ENCODE measurements at places on chromosomes 2 and 18.

GRCh38 chr2:235745597-235745996 is 251.8 kb downstream of the AGAP1 start:
- DNase-seq: no peak

DNA sequence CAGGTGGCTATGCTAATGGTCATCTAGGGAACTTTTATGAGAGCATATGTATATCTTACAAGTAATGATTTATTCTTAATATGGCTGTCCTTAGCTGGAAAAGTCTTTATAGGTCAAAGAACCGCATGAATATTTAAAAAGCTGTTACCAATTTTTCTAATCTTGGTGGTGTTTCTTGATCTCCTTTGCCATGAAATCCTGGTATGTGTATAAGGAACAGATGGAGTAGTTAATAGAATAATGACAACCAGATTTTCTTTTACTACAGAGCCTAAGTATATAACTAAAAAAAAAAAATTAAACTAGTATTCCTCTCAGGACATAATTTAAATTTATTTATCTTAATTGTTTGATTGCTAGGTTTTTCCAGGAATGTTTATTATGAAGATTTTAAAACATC is 74.5 kb downstream of the RHBDD1 start:
- no peak for DNase-seq

DNA sequence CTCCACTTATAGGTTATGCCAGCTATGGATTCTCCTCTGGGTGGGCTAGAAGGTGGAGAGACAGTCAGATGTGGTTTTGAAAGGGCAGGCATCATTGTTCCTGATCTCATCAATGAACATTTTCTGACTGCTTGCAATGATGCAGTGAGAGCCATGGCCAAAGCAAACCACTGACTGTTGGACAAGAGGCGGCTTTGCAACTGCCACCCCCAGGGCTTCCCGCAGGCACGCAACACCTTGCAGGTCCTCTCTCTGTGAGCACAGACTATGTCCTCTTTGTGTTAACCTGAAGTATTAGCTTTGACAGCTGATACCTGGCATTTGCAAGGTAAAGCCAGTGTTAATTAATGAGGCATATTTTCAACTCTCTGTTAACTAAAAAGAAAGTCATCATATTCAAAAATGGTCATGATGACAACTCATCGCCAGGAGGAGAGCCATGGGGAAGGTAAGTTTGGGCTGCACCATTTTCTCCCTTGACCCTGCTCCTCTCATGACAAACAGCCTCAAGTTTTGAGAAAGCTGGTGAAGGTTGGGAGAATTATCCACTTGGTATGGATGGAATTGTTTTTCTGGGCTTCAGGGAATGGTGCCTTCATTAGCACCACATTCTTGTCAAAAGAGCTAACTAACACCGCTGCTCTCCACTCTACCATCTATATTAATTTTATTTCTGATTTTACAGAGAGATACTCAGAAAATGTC is 14.9 kb upstream of the FAM124B start:
- DNase-seq: no peak

DNA sequence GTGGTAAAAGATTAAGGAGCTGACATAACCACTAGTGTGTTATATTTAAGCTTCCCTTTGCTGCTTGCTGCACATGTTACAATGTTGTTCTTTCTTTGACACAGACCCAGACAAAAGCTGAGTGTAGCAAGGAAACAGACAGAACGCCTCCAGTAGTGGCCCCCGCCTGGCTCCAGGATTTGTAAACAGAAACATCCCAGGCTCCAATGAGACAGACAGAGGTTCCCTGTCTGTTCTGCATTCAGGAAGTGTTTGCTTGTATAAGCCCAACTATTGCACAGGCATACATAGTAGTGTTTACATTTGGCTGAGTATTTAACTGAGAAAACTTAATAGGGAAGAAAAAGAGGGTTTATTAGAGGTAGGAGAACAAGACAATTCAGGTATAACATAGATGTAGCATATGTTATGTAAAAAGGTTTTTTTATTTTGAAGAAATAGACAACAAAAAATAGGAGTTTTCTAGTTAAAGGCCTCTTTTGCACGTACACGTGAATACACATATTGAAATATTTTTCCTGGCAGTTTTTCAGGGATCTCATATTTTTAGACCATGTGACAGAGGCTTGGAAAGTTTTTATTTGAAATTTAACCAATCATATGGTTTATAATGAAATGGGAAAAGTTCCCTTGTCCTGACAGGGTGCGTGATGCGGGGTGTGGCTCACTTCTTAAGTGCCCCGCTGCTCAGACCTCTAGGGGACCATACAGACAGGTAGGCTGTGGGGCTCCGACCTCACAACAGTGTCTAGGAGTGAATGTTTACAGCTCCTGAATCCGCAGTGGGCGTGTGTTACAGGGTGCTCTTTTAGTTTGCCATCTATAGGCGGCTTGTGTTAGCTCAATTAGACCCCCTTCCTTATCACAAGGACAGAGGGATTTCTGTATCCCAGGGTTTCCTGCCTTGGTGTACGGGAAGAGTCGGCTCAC is 118.4 kb downstream of the BMPR2 start:
- DNase-seq: no peak

DNA sequence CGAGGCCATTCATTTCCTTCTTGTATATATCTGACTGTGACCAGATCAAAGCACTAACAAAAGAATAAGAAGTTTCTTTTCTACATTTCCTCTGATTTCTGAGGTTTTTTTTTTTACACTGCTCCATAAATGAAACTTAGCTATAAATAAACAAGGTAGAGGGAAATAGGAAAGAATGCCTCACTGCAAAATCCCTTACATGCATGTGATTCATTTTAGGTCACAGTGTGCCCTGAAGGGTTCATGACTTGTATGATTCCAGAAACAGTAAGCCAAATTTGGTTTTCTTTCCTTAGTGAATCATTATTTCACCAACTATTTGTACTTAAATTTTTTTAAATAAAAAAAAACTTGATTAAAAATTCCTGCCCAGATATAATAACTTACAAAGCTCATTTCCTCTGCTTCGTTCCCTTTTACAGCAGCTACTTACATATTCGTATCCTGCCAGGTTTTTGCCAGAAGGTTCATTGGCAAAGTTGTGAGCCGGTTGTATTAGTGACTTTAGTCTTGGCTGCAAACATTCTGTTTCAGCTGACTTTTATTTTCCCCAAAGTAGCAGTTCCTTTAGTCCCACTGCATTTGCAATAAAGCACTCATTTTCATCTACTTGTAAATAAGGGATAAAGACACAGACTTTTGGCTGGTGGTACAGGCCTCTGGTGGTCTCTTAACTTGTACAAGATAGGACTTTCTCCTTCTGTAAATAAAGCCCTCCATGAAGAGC is 58.6 kb downstream of the LRP2 start:
- DNase-seq: no peak

DNA sequence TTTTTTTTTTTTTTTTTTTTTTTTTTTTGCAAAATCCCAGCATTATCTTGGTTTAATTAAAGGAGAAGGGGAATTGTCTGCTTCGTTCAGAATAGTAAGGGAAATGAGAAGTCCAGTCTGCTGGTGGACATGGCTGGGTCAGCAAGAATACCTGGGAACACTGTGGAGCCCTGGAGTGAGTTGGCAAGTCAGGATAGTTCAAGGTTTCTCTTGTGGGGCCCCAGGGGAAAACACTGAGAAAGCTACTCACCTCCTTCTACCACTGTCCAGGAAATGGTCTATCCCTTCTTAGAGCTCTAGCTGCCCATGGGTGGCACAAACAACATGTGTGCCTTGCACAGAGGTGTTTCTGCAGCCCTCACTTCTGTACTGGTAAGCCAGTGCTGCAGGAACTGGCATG is 169.1 kb upstream of the SIX2 start:
- no peak for DNase-seq

DNA sequence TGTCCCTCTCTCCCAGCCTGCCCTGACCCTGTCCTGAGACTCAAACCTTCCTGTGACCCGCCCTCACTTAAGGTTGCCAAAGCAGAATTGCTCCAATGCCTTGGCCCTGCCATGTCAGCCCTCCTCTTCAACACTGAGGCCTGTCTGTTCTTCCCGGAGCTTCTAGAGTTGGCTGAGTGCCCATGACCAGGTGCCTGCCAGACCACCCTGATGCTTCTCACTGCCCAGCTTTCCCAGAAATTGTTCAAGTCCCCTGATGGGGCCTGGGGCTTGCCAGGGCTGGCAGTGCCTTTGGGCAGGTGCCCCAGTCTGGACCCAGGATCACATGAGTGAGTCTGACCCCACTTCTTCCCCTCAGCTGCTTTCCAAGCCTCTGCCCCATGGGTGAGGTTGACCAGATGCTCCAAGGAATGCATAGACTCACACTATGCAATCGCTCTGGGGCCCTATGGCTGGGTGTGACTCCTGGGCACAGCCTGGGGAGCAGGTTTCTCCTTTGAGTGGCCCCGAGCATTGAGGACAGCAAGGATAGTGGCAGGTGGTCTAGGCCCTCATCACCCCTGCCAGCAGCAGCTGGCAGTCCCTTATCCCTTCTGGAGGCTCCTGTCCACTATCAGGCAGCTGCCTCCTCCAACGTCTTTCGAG is 3.1 kb upstream of the INPP5D start:
- no peak for DNase-seq

DNA sequence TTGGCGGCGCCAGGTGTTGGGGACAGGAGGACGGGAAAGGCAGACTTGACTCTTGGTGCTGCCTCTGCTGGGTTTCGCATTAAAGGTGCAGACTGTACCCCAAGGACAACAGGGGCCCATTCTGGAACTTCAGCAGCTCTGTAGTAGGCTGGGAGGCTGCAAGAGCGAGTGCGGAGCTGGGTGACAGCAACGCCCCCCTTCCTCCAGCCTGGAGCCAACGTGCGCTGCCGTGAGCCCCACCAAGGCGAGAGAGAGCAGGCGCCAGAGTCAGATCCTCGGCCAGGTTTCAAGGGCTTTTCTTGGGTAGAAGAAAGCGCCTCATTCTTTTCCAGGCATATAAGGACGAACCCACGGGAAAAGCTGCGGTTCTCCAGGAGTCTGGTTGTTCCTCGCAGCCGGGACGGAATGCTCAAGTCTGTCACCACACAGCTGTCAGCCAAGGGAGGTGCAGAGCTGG is 1.9 kb downstream of the DOK6 start:
- no peak for DNase-seq

DNA sequence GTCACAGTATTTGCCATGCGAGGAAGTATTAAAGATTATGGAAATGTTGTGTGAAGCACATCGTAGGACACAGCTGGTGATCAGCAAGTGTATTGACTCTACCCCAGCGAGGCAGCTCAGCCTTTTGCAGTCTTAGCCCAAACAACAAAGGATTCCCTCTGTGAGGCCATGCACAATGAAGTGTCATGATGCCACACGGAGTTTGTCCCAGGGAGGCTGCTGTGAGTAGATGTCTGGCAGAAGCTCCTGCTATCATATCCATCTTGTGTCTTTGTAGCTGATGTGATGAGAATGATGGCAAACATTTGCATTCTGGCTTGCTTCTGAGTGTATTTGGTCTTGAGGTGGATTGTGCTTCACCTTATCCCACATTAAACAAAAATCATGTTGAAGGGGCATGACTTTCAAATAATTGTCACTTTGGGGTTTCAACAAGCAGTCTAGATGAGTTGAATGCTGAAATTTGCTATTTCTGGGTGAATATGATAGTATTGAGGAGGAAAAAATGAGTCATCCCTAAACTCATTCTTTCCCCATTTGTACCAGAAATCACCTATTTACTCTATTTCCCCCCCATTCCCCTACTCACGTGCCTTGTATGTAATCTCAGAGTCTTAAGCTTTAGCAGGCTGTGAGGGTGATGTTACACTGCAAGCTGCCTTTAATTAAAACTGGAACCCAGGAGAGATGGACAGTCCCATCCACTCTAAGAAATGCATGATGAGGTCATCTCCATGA is 273.5 kb downstream of the RNF144A start:
- DNase-seq: no peak

- no peak for DNase-seq
Measured at GRCh38 chr2:85401844-85402243, 8.3 kb downstream of the CAPG start.

DNA sequence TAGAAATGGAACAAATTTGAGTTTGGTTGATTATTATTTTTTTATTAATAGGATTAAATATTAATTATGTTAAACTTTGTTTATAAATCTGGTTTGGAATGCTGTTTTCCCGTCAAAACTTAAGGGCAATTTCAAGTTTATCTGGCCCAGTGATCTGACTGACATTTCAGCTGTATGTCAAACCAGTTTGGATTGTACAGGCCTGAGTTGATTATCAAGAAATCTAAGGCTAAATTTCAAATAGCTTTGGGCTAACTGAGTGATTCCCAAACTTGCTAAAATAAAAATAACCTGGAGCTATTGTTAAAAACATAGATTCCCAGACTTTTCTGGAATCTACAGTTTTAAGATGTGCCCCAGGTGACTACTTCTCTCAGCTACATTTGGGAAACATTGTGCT is 65.9 kb upstream of the SPOPL start:
- DNase-seq: no peak

GRCh38 chr2:75324861-75325284 is 125.6 kb upstream of the TACR1 start:
- no peak for DNase-seq

- no peak for DNase-seq
Measured at GRCh38 chr2:236417150-236417549, 152.5 kb upstream of the ACKR3 start.

GRCh38 chr2:63408530-63408929 is 179.7 kb downstream of the WDPCP start:
- DNase-seq: no peak

GRCh38 chr2:33358878-33359277 is 117.6 kb upstream of the RASGRP3 start:
- DNase-seq: no peak

- no peak for DNase-seq
Measured at GRCh38 chr2:235091421-235091820, 139.6 kb downstream of the SH3BP4 start.

DNA sequence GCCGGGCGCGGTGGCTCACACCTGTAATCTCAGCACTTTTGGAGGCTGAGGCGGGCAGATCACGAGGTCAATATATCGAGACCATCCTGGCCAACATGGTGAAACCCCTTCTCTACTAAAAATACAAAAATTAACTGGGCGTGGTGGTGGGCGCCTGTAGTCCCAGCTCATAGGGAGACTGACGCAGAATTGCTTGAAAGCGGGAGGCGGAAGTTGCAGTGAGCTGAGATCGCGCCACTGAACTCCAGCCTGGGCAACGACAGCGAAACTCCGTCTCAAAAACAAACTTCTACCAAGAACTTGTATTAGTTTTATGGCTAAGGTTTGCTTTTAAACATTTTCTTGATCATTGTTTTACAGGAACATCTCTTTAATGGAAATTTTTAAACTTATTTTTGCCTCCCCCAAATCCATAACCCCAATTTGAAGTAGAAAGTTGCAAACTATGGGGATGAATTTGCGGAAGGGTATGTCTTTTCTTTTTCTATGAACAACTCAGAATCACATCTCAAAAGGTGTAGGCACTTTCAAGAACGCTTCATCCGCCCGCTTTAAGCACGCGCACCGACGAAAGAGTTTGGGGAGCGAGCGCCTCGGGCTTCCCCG is 46.8 kb upstream of the PTMA start:
- DNase-seq: no peak

DNA sequence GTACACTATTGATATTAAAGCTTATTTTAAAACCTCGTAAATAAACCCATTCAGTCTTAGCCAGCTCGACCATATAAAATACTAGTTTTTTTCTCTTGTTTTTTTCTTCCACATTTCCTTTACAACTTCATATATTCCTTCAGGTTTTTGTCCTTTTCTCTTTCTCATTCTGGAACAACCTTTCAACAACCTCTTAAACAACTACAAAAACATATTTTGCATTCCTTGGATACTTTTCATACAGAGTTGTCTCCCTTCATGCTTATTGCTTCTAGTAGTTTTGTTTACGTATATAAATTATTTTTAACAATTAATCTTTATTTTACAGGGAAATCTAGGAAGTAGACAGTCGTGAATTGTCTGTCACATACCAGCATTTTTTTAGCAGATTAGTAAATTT is 41.2 kb downstream of the COMMD1 start:
- no peak for DNase-seq

Measured in activated CD4-positive, CD25-positive, alpha-beta regulatory T cell (primary cell).